Jurkat, Clone E6-1 (cell line): ENCODE measurements at places on chromosomes 6 and 20.

DNA sequence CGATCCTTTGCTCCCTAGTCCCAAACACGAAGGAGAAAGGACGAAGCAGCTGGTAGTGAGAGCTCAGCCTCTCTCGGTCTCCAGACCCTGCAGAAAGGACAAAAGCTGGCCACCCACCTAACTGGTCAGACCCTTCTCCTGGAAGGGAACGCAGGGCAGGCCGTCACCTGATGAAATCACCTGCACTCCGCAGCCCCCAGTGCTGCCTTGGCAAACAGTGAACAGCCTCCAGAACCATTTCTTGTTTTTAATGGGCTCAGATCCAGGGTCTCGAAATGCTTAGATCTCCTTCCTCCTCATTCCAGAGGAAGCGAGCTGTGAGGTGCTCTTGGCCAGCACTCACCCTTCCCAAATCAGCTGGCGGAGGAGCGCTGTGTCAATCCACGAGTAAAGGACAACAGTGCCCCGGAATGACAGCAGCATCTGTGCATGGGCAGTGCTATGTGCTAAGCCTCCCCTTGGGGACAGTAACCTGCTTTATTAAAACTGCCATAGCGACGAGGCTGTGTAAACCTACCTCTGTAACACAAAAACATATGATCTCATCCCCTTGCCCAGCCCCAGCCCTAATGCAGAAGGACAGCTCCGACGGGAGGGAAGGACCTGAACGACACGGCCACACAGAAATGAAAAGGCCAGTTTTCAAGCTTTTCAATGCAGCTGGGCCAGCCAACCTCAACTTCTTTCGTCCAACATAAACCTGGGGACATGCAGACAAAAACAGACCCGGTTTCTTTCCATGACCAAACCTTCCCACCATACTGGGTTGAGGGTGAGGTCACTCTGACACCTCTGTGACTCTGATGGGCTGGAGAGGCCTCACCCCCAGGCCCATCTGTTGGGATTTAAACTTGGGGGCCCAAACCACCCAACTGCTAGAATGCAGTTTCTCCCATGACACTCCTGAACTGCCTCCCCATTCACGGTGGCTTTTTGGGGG lies 43.3 kb downstream of the SULF2 start:
- no peak for DNase-seq

- DNase-seq = no peak
Observed at GRCh38 chr20:37523911-37524700, 3.1 kb downstream of the NNAT start.

DNA sequence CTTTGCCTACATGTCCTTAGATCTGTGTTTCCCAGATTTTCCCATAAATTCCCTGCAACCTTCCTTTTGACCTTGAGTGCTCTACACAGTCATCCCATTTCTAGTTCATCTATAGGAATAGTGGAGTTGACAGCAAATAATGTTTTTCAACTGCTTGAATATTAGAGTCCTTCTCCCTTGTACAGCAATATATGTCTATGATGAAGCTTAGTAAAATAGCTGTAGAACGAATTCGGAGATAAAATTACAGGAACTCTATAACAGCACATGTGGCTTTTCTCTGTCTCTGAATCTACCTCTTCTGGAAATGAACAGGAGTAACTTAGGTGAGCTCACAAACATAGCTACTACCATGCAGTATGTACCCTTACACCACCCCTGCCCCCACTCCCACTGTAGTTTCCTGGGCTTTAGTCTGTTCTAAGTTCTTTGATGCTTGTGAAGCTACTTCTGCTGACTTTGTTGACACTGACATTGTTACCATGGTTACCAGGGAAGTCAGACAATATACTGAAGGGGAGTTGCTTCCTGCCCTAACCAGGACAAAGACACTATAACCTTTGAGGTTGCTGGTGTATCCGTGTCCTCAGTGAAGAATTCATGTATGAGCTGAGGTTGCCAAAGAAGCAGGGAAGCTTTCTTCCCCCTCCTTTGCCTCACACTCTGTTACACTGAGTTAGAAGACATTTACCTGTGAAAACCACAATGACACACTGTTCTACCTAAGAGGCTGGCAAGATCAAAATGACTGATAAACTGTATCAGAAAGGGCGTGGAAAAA lies 35.8 kb upstream of the SHLD1 start:
- DNase-seq = peak; percentile 96

DNA sequence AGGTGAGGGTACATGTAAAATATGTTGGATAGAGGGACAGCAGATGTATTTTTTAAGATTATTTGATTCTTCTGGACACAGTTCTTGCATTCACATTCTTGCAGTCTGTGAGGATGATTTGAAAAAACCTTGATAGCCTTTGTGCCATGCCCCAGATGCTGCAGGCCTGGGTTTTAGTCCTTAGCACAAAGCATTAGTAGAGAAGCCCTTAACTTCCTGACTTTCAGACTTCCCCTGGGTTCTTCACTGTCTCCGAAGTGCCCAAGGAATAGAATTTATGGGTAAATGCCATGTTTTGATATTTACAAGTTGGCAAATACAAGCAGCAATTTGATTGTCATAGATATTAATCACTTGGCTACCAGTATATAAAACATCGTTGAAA lies 67.6 kb upstream of the SUPT3H start:
- DNase-seq = no peak

DNA sequence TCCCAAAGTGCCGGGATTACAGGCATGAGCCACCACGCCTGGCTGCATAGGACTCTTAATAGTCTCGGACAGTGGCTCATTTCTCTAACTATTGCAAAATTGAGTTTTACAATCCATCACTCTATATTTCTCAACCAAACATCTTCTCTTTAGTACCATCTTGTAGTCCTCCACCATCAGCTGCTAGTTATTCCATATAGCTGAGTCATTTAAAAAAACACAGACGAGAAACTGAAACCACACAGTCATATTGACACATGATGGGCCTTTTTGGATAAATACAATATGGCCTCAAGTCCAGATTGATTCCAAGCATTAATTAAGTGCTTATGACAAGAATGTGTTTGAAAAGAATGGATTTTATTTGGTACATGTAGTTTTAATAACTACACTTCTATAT lies 599.1 kb downstream of the MEI4 start:
- no peak for DNase-seq

DNA sequence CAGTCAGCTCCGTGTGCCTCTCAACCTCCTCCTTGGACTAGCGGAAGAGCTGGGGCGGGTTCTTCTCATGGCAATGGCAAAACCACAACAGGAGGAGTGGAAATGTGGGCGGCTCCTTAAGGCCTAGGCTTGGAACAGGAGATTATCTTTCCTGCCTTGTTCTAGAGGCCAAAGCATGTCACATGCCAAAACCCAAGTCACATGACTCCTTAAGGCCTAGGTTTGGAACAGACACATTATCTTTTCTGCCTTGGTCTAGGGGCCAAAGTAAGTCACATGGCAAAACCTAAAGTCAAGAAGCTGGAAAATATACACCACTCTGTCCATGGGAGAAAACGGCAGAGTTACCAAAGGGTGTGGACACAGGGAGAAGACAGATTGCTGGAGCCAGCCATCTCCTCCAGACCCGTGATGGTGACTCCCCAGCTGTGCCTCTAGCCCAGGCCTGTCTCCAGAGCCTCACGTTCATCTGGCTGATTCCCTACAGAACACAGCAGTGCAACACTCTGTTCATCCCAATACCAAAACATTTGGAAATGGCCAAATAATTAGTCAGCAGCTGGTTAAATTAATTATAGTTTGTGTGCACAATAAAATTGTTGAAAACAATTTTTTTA lies 34.2 kb downstream of the ANKRD60 start:
- DNase-seq = no peak
